Fibroblast of mammary gland (primary cell): ENCODE measurements at places on chromosomes 5 and 9.

DNA sequence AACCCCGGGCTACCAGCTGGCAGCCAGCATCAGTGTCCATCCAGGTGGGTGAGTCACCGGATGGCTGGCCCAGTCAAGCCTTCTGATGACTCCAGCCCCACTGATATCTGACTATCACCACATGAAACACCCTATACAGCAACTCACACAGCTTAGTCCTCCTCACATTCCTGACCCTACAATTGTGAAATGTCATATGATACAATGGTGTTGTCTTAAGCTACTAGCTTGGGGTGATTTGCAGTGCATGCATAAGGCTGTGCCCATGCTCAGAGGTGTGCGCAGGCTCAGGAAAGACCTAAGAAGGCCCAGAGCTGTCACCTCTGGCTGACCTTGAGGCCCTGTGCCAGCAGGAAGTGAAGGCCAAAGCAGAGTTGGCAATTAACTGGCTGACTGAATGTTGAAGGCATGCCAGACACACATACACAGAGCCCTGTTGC, 21.5 kb upstream of the SEMA4D start:
- DNase-seq = peak; percentile 47

GRCh38 chr5:139611703-139612584, 36.2 kb upstream of the CXXC5 start:
- DNase-seq = peak; percentile 31

GRCh38 chr5:93163010-93163663, 417.9 kb downstream of the NR2F1-AS1 start:
- DNase-seq = peak; percentile 92

- no peak for DNase-seq
Observed at GRCh38 chr5:122957457-122957856, 79.1 kb downstream of the PPIC start.
